ENCODE measurements at places on chromosomes 6 and 20.

DNA sequence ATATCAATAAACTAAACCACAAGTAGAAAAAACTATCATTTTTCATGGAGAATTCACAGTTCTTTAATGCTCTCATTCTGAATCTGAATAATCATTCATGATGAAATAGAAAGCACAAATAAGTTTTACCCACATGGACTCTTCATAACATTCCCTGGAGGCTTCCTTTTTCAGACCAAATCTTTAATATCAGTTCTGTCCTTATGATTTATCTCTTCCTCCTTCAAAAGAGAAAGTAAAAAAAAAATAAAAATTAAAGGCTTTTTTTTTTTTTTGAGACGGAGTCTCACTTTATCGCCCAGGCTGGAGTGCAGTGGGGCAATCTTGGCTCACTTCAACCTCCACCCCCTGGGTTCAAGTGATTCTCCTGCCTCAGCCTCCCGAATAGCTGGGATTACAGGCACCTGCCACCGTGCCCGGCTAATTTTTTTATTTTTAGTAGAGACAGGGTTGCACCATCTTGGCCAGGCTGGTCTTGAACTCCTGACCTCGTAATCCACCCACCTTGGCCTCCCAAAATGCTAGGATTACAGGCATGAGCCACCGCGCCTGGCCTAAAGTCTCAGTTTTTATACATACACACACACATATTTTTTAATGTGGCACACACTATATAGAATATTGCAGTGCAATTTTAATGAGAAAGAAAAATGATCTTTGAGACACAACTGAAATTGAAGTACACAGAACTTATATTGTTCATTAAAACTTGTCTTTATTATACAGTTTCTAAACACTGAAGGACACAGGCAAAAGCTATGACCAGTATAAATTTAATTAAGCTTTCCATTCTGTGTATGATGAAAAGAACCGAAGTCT lies 31.9 kb upstream of the ZNF217 start:
- DNase-seq, result no peak

- DNase-seq, result no peak
These were observed 43.0 kb downstream of the GOPC start for GRCh38 chr6:117559299-117559698.

DNA sequence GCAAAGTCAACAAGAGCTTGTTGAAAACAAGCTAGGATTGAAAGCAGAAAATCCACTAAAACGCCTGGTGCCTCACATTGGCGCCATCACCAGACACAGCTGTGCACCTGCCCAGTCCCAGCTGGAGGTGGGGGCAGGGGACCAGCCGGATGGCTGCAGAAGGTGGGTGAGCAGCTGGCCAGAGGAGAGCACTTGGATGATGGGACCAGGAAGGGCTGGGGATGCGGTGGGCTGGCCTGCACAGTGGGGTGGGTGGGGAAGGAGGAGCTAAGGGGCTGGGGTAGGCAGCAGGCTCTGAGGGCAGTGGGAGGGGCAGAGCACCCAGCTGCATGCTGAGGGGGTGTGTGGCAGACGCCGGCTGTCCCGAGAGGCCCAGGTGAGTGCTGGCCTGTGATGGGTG lies 7.1 kb downstream of the CABLES2 start:
- no peak for DNase-seq

DNA sequence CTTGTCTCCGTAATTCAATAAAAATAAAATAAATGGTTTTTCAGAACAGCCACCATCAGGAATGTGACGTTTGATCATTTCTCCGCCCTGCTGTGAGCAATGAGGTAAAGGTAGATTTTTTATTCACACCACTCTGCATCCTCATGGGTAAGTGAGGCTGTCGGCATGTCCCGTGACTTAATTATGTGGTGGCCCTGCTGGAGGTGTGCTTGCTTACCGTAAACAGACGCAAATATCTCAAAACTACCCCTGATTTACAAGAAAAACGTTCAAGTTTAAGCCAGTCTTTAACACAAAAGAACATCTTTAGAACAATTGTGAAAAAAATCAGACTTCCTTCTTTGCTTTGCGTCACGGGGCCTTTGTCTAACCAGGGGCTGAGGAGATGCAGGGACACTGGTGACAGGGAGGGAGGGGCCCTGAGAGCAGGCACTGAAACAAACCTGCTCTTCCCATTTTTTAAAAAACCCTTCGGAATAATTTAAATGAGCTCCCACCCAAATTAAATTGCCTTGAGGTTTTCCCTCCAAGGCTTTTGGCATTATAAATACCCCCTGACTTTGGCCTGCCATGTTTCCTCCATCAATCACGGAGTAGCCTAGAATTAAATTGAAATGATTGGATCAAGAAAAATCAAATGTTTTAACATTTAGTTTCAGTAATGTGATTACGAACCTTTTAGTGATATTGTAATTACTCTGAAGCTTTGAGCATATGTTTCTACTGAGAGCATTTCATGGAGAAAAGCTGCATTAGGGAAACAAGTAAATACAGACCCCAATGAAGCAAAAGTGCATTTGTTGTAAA lies 13.4 kb downstream of the PRKN start:
- DNase-seq, result no peak

GRCh38 chr6:114096561-114097172 lies 125.7 kb upstream of the HDAC2 start:
- DNase-seq, result peak; percentile 8

DNA sequence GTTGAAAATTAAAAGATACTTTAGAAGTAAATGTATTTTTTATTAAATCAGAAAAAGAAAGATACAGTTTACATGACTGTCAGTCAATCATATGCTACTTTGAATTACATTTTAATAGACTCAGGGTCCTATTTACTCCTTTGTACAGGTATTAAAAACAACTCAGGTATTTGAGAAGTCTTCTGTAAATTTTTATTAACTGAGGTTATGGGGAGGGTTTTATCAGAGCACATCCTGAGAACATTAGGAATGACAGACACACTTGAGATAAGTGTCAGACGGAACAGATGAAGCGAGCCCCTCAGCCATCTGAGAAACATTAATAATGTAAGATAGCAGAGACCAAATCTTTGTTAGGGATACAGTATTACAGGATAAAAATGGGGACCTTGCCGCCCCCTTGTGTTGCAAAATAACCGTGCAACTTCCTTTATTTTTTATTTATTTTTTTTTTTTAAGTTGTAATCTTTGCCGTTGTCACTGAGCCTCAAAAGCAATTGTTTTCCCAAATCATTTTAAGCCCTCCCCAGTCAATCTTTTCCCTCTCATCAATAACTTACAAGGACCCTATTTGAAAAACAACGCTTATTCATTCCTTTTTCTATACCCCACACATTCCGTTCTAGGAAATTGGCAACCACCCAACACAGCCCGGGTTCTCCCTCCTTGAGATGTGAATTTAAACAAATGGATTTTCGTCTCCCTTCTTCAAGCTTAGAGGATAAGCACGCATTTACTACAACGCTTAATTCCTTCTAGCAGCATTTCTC lies 126.7 kb downstream of the BCAS1 start:
- no peak for DNase-seq

GRCh38 chr6:36333171-36333895 lies 3.4 kb downstream of the BNIP5 start:
- no peak for DNase-seq

DNA sequence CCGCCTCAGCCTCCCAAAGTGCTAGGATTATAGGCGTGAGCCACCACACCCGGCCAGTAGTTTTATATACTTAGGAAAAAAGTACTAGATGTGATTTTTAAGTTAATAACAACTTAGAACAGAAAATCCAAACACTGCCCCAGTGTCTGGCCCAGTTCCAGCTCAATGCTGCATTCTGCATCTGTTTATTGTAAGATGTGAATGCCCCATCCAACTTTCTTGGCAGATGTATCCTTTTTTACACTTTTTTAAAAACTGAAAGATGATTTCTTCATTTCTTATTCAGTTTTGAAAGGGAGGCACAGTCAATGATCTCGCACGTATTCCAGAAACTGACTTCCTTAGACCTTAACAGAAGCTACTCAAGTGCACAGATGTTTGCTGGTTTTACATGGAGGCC lies 85.6 kb upstream of the SRSF6 start:
- no peak for DNase-seq

GRCh38 chr6:149859938-149860337 lies 4.2 kb downstream of the LRP11 start:
- no peak for DNase-seq

- DNase-seq, result no peak
These were observed 71.2 kb downstream of the LY86 start for GRCh38 chr6:6659600-6660327.

- DNase-seq, result no peak
These were observed 58.4 kb upstream of the ARID1B start for GRCh38 chr6:156718647-156719394.

- no peak for DNase-seq
These were observed 309.1 kb upstream of the IMPG1 start for GRCh38 chr6:76381612-76382011.

DNA sequence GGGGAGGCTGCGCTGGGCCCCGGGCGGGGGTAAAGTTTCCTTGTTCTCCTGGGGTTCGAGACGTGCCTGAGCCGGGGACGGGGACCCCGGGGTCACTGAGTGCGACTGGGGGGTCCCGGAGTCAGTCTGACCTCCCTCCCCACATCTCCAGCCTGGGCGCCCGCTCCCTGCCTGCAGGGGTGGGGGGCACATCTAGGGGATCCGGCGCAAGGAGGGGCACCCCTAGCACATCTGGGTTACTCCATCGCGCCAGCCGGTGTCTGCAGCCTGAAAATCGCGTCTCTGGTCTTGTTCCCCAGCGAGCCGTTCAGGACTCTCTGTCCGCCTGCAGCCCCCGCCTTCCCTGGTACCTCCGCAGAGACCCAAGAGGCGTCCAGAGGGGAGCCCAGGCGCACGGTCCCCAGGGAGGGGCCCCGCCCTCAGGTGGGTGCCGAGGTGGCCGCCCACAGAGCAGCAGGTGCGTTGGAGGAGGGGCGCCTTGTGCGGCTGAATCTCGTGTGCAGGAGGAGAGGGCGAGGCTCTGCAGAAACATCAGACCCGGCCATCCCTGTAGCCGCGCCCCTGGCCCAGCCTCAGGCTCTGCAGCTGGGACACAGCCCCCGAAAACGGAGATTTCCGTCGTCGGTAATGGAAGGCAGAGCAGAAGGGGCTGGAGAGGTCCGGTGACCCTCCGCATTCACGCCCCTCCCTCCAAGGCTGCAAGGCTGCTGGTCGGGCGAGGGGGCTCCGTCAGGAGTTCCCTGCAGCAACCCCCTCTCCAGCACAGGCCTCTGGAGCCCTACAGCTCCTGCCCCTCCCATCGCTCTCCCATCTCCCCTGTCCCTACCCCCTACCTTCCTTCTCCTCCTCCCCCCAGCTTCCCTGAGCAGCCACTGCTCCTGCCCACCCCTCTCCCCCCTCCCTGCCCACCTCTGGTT lies 628 bp upstream of the CHRNA4 start:
- DNase-seq, result no peak

DNA sequence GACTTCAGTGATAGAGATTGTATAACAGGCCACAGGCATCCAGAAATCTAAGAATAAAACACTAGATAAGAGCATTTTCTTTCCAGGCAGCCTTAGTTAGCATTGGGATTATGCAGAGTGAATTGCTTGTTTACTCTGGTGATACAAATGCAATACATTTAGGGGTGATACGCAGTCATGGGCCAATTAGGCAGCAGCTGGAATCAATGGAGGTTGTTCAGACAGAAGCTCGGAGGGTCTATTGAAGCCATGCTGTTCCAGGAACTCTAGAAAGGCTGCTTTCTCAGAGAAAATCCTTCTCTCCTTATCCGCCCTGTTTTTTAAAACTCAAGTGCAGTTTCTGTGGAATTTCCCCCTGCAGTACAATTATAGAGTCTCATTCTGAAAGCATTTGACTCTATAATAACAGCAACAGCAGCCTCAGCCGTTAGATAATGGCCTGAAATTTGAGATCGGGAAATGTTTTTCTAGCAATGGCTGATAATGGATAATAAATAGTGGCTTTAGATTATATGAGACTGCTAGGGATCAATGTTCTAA lies 364.3 kb upstream of the HS3ST5 start:
- no peak for DNase-seq

- no peak for DNase-seq
These were observed 3.0 kb upstream of the CTNNBL1 start for GRCh38 chr20:37690626-37691369.

DNA sequence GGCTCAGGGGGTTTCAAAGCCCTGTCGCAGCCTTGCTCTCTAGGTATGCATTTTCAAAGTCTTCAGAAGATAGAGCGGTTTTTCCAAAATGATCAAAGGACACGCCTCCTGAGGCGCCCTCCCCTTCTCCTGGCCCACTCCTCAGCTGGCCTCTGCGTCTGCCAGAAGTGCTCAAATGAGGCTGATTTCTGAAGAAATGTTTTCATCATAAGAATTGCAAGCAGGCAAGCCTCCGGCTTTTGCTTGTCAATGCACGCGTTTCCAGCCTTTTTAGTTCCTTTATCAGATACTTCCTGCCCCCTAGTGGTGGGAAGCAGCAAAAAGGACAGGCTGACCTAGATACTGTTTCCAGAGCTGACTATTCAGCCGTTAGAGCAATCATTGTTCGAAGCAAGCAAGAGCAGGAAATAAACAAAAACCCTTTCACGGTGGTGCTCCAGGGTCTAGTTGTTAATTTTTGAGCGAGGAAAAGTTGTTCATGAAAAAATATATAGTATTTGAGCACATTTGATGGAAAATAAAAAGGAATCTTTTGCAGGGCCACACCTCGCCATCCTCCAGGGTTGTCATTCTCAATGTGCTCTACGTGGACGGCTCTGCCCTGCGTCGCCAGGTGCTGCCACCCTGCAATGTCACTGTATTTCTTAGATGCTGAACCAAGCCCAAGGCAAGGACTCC lies 93.4 kb upstream of the ASF1A start:
- DNase-seq, result peak; percentile 72

DNA sequence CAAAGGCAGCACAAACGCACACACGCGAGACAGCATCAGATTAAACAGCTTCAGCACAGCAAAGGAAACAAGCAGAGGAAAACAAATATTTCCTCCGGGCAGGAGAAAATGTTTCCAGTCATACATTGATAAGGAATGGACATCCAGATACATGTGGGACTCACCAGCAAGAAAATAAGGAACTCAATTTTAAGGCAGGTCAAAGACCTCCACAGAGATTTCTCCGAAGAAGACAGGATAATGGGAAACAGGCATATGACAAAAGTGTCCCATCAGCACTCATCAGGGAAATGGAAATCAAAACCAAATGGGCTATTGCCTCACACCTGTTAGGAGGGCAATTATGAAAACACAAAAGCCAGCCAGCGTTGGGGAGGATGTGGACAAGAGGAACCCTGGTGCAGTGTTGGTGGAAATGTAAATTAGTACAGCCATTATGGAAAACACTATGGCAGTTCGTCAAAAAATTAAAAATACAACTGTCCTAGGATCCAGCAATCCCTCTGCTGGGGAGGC lies 9.7 kb upstream of the SLCO4A1 start:
- DNase-seq, result no peak

DNA sequence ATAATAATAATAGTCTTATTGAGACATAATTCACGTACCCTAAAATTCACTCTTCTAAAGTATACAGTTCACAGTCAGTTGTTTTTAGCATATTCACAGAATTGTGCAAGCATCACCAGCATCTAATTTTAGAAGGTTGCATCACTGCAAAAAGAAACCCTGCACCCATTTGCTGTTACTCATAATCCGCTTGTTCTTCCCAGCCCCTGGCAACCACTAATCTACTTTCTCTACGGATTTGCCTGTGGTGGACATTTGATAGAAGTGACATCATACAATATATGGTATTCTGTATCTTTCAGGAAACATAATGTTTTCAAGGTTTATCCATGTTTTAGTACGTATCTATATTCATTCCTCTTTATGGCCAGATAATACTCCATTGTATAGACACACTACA lies 41.5 kb upstream of the FAM184A start:
- no peak for DNase-seq

GRCh38 chr6:37481711-37482605 lies 17.7 kb downstream of the CCDC167 start:
- DNase-seq, result no peak

Data from activated CD4-positive, alpha-beta T cell treated with anti-CD3 and anti-CD28 coated beads for 24 hours (primary cell).